CD4-positive, CD25-positive, alpha-beta regulatory T cell (primary cell): ENCODE measurements at places on chromosomes 4 and X.

DNA sequence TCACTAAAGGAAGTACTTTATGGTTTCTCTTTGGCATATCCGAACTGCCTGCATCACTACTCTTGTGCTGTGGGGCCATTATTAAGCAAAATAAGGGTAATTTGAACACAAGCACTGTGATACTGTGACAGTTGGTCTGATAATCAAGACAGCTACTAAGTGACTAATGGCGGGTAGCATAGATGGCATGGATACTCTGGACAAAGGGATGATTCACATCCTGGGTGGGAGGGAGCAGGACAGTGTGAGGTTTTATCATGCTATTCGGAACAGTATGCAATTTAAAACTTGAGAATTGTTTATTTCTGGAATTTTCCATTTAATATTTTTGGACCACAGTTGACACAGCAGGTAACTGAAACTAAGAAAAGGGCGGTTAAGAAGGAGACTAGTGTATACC, 52.6 kb upstream of the CITED1 start:
- DNase-seq = no peak

GRCh38 chr4:88027611-88028608, 20.5 kb downstream of the PKD2 start:
- no peak for DNase-seq

DNA sequence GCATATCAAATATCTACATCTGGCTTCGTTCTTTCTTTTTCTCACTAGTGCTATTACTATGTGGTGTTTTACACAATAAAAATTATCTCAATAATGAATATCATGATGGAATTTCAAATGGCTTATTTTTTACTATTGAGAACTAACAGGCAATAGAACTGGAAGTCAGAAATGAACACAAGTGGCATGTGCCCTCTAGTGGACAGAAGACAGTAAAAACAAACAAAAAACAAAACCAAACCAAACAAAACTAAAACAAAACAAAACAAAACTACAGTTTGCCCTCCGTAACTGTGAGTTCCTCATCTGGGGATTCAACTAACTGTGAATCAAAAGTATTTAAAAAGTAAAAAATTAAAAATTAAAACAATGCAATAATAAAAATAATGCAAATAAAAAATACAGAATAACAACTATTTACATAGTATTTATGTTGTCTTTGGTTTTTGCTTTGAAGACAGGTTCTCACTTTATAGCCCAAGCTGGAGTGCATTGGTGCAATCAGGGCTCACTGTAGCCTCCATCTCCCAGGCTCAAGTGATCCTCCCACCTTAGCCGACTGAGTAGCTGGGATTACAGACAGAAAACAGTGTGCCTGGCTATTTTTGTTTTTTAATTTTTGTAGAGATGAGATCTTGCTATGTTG, 195.6 kb upstream of the TACR3 start:
- DNase-seq = no peak

GRCh38 chrX:112941209-112941837, 100.7 kb upstream of the AMOT start:
- no peak for DNase-seq

- no peak for DNase-seq
Observed at GRCh38 chr4:111905511-111905910, 239.7 kb upstream of the FAM241A start.

DNA sequence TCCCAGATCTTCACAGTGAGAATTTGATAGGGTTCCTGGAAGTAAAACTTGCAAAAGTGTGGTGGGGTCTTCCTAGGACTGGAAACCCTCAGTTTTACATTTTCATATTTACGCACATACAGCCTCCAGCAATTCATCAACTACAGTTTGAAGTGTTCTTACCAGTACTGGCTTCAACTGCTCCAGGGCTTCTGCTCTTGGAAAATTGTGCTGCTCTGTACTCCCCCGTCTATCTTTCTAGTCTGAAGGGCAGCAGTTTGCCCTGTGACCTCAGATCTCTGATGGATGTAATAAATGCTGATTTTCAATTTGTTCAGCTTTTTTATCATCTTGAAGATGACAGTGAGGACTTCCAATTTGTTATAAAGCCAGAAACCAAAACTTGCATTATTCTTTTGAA, 458.9 kb upstream of the FSTL5 start:
- DNase-seq = no peak

DNA sequence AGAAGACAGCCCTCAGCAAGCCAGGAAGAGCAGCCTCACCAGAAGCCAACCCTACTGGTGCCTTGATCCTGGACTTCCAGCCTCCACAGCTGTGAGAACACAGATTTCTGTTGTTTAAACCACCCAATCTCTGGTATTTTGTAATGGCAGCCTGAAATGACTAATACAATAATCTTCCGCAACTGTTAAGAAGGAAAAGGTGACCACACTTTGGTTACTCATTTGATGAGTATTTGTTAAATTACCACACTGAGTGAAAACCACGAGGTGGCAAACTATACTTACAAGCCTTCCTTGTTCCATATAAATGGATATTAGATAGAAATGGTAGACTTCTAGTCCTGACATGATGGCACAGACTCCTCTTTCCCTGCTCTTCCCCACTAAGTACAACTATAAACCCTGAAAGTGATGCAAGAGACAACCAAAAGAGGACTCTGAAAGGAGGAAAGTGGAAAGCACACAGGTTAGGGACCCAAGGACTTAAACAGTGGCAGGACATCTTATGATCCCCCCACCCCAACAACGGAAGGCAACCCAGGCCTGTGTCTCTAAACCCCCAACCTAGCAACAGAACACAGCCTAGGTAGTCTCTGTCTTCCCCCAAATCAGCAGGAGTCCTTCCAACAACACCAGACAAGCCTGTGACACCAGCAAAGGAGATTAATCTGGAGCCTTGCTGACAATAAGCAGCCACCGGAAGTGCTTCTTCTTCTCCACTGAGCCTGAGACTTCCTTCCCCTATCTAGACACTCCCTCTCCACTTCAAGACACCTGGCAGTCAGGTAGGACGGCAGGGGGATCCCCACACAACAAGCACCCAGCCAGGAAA, 12.3 kb downstream of the ZNF182 start:
- no peak for DNase-seq

- DNase-seq = no peak
Observed at GRCh38 chr4:53022513-53023100, 160.5 kb downstream of the RASL11B start.

DNA sequence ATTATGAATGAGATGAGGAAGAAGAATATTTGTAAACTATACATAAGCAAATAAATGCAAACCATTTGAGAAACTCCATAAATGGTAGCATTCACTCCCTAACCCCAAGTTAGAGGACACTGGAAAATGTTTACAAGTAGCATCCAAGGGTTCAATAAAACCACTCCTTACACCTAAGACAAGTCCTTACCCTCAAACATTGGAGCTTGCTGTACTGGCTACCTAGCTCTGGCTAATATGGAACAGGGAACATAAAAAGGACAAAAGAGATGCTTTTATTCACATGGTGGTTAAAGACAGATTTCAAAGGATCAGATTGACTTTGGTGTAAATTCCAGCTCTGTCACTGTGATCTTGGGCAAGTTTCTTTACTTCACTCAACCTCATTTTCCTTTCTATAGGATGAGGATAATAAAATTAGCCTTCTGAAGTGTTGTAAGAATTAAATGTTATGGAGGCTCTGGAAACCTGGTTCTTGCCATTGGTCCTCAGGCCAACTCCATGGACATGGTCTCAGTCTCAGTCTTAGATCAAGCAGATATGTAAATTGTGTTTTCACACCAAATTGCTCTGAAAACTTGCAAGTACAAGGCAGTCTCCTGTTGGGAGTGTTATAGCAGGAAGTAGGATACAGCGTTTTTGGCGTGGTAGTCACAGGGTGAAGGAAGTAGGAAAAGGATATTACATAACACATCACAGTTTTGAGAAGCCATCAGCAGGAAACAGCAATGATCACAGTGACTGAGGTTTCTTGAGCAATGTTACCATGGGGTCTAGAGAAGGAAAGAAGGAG, 3.3 kb downstream of the CXCL1 start:
- DNase-seq = no peak

- no peak for DNase-seq
Observed at GRCh38 chrX:25300994-25301393, 285.2 kb upstream of the ARX start.

- DNase-seq = no peak
Observed at GRCh38 chr4:36313301-36313700, 31.9 kb downstream of the DTHD1 start.

DNA sequence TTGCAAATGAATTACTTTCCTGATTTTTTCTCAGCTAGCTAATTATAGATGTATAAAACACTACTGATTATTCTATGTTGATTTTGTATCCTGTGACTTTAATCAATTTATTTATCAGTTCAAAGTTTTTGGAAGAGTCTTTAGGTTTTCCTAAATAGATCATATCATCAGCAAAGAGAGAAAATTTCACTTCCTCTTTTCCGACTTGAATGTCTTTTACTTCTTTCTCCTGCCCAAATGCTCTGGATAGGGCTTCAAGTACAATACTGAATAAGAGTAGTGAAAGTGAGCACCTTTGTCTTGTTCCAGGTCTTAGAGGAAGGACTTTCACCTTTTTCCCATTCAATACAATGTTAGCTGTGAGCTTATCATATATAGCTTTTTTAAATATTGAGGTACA, 417.9 kb downstream of the PDGFC start:
- no peak for DNase-seq

DNA sequence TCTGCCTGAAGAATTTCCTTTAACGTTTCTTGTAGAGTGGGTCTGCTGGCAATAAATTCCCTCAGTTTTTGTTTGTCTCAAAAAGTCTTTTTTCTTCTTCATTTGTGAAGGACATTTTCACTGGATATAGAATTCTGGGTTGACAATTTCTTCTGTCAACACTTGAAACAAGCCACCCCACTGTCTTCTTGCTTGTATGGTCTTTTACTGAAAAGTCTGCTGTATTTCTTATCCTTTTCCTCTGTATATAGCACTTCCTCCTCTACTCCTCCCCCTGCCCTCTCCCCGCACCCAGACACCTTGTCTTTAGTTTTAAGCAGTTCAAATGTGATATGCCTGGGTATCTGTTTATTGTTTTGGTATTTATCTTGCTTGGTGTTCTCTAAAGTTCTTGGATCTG, 23.3 kb downstream of the SLC9A7 start:
- no peak for DNase-seq

- no peak for DNase-seq
Observed at GRCh38 chr4:174216799-174217272, 66.6 kb downstream of the FBXO8 start.

- no peak for DNase-seq
Observed at GRCh38 chrX:106171293-106171820, 3.3 kb downstream of the PWWP3B start.

DNA sequence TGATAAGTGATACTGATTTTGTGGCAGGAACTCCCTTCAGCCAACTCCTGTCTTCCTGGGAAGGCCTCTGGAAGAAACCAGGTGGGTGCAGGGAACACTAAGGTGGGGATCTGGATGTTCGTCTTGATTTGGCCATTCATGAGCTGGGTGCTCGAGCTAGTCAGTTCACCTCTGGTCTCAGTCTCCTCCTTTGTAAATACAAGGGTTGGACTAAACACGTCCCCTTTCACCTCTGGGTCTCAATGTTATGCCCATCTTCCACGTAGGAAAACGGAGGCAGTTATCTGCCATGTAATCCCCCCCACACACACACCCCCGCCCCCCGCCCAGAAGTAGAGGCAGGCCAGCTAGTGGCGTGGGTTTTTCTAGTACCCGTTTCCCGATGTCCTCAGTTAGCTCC, 4.1 kb upstream of the RS1 start:
- no peak for DNase-seq

GRCh38 chrX:79182616-79183015, 38.1 kb downstream of the GPR174 start:
- no peak for DNase-seq

- no peak for DNase-seq
Observed at GRCh38 chrX:133537142-133537541, 121.9 kb upstream of the GPC4 start.

DNA sequence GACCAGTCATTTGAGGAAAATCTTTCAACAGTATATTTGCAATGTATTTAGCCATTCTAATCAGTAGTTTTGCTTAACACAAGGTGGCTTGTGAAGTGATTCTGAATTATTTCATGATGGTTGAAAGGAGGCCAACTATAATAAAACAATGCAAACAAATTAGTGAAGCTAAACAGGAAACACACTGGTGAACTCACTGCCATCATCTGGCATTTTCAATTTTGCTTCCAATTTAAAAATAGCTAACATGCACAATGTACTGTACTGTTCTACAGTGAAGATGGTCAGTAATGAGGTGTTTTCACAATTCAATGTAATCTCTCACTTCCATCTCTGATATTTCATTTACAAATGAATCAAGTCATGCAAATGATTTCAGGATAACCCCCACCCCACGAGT, 31.1 kb downstream of the PGRMC2 start:
- DNase-seq = no peak

GRCh38 chrX:46653482-46653881, 79.9 kb downstream of the CHST7 start:
- no peak for DNase-seq

GRCh38 chrX:123918106-123918721, 43.3 kb upstream of the STAG2 start:
- no peak for DNase-seq

DNA sequence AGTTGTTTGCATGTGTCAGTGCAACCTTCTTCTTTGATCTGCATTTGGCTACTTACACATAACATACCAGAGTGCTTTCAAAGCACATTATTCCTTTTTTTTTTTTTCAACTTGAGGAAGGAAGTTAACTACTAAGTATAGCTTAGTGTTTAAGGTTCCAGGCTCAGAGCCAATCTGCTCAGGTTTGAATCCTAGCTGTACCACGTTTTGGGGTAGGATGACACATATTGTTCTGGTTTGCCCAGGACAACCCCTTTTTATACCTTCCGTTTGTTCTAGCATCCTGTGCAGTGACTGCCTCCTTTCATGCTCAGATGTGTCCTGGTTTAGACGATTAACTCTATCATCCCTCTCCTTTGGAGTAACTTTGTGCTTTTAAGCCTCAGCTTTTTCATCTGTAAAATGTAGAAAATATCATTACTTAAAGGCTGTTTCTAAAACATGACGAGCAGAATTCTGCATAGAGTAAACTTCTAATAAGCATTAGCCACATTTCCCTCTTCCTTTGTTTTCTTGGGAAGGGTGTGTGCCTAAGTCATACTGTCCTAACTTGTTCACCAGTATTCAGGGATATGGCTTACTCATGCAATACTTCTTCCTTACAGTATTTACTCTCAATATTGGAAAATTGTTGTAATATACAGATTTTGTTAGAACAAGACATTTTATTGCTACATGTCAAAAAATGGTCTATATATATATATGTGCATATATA, 281.3 kb downstream of the C4orf33 start:
- no peak for DNase-seq

GRCh38 chr4:124191329-124191728, 521.2 kb downstream of the ANKRD50 start:
- DNase-seq = no peak
